ENCODE measurements at places on chromosomes 7 and 10.
A peak's percentile ranks its signal among the peaks of the same experiment; 100 is the strongest.

DNA sequence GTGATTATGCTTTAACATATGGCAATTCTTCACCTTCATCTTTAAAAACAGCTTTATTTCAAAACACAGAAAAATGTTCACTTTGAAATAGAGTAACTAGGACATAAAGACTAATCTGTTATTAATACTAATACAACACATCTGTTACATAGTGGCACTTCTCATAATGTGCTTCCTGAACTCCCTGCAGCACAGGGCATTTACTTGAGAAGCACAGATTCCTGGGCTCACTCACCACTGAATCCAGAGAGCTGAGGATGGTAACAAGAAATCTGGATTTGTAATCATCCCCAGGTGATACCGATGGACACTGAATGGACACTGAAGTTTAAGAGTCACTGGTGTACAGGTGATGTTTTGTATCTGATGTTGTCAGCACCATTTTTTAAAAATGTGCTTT, 96.1 kb downstream of the COL28A1 start:
- no peak for DNase-seq

DNA sequence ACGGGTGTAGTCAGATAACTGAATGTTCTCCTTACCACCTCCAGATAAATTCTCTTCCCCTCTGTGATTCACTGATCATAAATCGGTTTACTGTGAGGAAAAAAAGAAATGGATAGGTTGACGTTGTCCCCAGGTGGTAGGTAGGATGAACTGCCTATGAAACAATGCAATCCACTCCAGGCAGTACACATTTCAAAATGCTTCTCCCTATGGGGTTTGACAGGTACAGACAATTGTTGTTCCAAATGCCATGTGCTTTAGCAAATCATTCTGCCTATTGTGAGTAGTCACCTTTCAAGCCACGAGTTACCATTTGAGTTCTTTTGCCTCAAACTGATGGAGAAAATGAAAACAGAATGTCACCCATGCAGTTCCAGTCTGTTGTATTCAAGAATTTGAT, 21.8 kb downstream of the VIM start:
- no peak for DNase-seq

DNA sequence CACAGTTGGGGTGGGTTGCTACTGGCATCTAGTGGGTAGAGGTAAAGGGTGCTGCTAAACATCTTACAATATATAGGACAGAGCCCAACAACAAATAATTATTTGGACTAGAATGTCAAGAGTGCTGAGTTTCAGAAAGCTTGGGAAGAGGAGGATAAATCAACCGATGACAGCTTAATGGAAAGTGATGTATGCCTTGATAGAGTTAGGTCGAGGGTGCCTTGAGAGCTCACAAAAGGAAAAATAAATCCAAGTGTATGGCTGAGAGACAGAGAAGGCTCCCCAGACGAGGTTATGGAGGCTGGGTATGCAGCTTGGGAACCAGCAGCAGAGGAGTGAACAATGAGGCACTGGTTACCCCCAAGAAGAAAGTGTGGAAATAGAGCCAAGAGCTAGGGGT, 211.1 kb downstream of the HDAC9 start:
- no peak for DNase-seq

- DNase-seq = no peak
Observed at GRCh38 chr7:28173531-28173930, 7.1 kb downstream of the JAZF1 start.

DNA sequence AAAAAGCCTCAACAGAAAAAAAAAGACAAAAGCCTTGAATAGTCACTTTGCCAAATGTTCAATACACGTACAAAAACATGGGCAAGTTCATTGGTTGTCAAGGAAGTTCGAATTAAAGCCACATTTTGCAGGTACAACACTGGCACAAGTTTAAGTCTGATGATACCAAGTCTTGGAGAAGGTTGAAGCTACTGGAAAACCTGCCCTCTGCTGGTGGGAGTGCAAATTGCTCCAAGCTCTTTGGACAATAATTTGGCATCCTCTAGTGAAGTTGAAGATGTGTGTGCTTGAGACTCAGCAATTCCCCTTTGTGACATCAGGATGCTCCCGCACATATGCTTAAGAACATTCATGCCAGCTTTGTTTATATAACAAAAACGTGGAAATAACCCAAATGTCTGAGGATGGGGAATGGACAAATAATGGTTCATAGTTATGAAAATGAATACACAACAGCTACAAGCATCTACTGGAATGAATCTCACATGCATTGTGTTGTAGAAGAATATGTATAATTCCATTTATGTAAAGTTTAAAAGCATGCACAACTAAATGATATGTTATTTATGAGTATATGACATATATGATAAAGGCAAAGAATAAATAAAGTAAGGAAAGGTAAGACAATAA, 120.0 kb upstream of the PLPP4 start:
- no peak for DNase-seq

DNA sequence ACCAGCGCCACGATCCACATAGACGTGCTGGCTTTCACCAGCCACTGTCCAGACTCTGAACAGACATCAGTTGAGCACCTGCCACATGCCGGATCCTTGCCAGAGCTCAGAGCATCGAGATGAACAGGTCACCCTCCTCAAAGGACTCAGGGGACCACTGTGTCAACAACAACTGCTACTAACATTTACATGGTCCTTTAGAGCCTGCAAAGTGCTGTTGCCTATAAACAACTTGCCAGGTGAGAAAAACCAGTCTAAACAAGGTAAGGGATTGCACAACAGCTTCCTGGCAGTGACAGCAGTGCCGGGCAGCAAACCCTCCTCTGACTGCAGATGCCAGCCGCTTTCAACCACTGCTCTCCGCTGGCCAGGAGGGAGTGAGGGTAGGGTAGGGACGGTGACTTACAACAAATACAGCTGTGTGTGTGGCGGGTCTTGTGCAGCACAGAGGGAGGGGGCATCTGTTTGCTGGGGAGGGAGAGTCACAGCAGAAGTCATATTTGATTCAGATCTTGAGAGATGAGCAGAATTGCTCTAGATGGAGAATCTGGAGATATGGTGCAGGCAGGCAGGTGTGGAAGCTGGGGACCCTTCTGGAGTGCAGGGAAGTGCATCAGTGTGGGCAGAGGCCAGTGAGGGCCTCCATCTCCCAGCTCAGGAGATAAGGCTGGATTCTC, 32.8 kb upstream of the RHEB start:
- DNase-seq = peak; percentile 28

DNA sequence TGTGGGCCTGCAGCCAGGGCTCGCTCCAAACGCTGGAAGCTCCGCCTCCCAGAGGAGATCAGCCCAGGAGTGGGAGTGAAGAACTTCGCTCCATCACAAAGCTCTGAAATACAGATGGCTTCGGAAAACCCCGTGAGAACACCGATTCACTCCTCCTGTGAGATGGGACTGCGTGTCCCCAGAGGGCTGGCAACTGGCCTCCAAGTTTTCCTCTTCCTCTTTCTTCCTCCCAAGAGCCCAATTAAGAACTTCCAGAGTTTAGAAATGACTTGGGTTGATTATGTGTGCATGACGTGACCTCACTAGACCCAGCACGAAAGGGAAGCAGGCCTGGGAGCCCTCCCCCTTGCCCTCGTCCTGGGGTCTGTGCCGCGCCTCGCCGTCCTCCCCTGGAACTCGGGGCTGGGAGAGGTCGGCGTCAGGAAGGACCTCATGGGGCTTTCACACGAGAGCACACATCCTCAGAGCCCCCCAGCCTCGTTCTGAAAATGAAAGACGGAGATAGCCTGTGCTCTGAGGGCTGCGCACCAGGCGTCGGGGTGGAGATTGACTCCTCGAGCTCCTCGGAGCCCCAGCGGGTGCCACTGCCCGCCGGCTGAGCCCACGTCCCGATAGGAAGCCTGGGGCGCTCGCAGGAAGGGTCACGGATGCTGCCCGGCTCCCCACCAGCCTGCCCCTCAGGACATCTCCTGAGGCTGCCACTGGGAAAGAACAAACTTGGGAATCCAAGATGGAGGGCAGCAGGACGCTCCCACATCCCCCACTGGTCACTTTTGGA, 37.8 kb downstream of the PTPRN2 start:
- no peak for DNase-seq

- DNase-seq = no peak
Observed at GRCh38 chr10:112844681-112845544, 105.1 kb upstream of the TCF7L2 start.

GRCh38 chr10:46006219-46006618, 24.2 kb downstream of the NCOA4 start:
- no peak for DNase-seq

DNA sequence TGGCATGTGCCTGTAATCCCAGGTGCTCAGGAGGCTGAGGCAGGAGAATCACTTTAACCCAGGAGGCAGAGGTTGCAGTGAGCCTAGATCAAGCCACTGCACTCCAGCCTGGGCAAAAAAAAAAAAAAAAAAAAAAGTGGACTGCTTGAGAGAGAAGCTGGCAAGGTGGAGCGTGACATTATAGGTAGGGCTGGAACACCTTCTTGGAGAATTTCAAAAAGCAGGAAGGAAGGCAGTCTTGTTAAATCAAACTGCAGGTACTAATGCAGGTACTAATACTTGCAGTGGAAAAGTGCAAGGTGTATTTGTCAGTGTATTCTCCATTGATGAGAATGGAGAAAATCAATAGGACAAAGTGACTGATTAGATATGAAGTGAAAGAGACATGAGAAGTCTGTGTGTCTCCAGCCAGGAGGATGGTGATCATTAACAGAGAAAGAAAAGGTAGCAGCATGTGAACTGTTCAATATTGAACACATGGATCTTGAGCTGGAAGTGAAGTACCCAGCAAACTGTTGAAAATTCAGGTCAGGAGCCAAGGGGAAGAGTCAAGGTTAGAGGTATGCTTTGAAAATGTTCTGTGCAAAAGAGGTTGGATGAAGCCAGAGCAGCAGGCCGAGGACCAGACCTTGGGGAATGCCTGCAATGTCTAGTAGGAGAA, 12.6 kb upstream of the SLC16A12 start:
- no peak for DNase-seq

- no peak for DNase-seq
Observed at GRCh38 chr7:33243319-33243881, 114.0 kb downstream of the BBS9 start.

DNA sequence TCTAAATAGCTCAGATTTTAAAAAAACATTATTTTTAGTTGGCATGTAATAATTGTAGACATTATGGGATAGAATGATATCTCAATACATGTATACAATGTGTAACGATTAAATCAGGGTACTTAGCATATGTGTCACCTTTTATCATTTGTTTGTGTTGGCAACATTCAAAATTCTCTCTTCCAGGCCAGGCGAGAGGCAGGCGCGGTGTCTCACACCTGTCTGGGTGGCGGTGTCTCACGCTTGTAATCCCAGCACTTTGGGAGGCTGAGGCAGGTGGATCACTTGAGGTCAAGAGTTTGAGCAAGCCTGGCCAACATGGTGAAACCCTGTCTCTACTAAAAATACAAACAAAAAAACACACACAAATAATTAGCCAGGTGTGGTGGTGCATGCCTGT, 151.7 kb downstream of the RTKN2 start:
- DNase-seq = no peak

- DNase-seq = no peak
Observed at GRCh38 chr7:142939226-142939910, at the start of gene LLCFC1. LLCFC1 (plus strand) TSS chr7:142939484; CDS start chr7:142939622, 138 bp downstream.

DNA sequence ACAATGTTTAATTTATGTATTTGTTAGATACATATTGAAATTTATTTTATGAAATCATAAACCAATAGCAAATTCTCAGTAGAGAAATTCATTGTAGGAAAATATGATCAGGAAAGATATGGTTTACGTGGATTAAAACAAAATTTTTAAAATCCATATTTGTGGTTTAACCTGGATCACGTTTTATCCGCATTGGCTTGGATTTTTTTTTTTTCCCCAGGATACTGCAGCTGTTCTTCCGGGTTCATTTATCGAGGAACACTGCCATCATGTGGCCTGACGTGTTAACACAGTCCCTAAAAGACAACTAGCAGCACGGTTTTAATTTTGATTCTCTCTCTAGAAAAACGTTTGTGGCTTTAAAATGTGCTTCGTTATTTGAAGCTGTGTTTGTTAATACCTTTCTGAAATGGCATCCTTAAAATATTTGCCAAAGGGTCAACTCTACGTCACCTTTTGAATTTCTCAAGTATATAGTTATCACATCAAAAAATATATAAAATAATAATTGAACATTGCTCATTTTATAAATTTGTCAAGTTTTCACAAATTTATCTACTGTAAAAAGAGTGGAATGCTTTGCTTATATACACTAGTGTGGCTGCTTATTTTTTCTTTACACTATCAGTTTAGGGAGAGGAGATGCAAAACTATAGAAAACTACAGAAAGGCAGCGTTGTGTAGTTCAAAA, 8.7 kb upstream of the ASB4 start:
- DNase-seq = peak; percentile 32

GRCh38 chr10:42801135-42801534, 18.5 kb downstream of the BMS1 start:
- DNase-seq = no peak

DNA sequence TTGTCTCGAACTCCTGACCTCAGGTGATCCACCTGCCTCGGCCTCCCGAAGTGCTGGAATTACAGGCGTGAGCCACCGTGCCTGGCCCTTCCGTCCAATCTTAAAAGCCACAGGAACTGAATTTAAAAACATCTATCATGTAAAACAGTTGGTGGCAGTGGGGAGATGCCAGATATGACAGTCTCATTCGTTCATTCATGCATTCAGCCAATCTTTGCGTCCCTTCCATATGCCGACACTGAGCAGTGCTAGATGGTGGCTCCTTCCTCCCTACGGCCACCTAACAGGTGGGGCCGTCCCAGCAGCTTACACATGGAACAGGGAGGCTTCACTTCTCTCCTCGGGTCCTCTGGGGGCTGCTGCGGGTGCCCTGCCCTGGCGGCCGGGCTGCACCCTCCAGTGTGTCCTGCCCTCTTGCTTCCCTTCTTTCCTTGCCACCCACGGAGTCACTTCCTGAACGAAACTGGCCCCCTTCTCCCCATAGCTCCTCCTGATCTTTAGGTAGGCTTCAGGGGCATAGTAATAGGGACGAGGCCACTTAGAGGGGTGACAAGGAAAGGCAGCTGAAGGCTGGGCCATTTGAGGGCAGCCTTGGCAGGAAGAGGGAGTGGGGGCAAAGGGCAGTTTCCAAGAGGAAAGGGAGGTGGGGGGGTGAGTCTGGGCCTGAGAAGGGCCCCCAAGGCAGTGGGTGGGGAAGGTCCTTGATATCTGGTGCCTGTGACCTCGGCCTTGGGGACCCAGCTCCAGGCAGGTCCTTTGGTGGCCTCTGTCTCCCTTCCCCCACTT, 53.8 kb downstream of the PROSER2 start:
- no peak for DNase-seq

DNA sequence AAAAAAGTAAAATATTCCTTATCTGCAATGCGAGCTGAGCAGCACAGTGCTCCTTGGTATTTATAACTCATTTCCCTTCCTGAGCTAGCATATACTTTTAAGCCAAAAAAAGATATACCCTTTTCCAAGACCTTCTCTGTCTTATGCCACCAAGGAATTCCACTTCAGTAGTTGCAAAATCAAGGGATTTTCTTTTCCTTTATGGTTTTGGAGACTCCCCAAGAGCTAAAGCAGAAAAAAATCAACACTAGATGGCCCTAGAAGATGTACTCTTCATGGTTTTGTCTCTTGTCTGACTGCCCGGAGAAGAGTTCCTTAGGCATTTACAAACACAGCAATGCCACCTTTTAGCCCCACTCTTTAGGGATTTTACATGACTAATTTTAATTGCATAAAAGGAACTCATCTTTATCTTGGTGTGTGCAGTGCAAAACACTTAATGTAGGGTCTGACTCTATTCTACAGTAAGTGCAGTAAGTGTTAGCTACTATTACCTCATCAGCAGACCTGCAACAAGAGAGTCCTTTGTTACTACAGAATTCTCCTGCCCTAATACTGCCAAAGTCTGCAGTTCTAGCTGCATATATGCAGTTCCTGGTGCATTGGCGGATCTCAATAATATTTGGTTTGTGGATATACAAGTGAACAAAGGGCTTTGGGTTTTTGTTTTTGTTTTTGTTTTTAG, 443.3 kb downstream of the GFRA1 start:
- no peak for DNase-seq

GRCh38 chr10:108775911-108776475, 1147.3 kb downstream of the XPNPEP1 start:
- no peak for DNase-seq
